ENCODE measurements at places on chromosomes 16 and 17.

DNA sequence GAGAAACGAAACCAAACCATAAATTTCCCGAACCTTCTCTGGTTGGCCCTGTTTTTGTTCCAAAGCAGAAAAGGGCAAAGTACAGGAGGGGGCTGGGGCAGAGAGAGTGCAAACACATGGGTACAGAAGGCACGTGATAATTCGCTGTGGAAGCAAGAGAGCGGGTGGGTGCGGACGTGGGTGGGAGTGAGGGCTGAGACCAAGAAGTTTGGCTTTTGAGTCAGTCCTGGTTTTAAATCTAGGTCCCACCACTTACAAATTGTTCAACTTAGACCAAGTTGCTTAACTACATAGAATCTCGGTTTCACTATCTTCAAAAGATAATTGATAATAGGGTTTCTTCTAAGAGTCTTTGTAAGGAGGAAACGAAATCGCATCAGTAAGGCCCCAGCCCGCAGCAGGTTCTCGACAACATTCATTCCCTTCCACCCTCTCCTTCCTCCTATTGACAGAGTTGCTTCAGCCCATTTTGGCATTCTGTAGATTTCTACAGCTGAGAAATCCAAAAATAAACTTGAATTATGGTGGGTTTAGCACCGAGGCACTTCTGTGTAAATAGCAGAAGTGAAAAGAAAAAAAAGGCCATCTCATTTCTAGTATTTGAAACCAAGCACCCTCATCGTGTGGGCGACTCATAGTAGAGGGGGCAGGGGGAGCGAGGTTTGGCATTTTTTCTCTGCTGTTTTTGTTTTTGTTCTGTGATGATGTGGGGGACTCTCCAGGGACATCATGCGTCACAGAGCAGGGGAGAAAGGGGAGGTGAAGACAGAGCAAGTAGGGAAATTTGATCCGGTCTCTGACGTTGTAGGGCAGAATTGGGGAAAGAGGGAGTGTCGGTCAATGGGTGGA is 33.6 kb upstream of the CCR7 start:
- DNase-seq, result peak; percentile 54

GRCh38 chr17:49018116-49018612 is 21.0 kb downstream of the IGF2BP1 start:
- no peak for DNase-seq

- DNase-seq, result peak; percentile 66
Observed at GRCh38 chr17:38871247-38872015, 1.6 kb downstream of the LASP1 start.

DNA sequence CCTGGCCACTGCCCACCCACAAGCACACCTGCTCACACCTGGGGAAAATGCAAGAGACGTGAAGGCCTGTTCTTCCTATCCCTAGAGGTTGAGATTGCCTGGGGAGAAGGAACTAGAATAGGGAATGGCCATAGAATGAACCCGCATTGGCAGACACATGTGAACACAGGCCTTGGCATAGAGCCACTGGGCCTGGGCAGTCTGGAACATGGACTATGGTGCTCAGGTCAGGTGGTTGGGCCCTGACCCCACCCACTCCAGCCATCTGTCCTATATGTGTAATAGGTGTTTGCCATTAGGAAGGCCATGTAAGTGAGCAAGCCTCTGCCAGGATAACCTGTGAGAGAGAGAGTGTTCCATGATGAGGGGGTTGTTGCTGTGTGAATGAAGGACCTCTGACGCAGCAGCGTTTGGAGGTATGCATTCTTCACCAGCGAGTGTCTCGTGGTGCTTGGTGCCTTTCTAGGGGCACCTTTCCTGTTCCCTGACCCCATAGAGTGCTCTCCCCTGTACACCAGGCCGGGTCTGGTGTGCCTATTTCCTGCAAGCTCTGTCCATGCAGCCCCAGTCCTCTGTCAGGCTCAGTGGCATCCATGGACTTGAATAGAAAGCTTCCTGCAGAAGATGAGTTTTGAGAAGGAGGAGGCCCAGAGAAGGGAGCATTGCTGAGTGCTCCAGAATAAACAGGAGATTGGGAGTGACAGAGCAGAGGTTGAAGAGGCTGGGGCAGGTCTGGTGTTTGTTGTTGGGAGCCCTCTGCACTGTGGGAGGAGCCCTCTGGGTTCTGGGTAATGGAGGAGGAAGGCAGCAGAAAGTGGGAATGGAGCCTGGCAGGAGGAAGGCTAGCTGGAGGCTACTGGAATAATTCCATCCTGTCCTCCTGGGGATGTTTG is 15.6 kb downstream of the CTRL start:
- DNase-seq, result no peak

GRCh38 chr17:28885951-28886350 is 11.6 kb downstream of the FLOT2 start:
- no peak for DNase-seq

DNA sequence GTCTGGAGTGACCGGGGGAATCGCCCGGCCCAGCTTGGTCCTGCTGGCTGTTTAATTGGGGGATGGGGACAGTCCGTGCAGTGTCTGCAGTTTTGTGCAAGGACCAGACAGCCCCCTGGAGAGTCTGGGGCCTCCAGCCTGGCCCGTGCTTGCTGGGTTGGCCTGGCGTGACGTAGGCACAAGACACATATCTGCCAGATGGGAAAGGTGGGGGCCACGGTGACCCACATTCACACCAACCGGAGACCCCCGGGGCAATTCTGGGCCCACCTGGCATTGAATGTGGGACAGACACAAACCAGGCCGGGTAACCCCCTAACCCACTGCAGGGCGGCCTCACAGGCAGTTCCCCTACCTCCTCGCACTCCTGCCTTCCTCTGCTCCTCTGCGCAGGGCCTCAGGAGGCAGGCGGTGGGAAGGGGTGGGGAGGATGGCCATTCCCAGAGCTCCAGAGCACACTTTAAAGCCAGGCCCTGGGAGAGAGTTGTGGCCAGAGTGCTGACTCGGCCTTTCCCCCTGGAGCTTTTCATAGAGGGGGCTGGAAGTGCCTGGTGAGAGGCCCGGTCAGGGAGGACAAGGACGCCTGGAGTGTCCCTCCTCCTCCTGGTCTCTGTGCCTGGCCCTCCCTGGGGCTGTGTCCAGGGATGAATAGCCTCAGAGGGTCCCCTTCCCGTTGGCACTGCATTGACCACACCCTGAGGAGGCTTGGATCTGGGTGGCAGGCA is 1.5 kb downstream of the MRC2 start:
- no peak for DNase-seq

DNA sequence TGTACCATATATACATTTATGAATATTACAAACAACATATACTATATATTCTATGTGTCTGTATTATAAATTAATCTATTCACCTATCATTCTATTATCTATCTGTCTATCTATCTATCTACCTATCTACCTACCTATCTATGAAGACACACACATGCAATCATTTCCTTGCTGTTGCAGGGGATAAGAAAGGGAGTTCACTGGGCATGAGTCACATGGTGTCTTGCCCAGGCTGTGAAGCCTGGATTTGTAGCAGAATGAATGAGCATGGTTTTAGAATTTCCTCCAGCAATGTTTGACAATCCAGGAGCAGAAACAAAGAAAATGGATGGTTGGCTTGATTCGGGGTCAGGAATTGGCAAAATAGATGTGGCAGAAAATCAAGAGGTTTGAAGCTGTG is 23.2 kb upstream of the FAM20A start:
- DNase-seq, result no peak

- DNase-seq, result no peak
Observed at GRCh38 chr16:79090966-79091365, 509.6 kb downstream of the MAF start.

DNA sequence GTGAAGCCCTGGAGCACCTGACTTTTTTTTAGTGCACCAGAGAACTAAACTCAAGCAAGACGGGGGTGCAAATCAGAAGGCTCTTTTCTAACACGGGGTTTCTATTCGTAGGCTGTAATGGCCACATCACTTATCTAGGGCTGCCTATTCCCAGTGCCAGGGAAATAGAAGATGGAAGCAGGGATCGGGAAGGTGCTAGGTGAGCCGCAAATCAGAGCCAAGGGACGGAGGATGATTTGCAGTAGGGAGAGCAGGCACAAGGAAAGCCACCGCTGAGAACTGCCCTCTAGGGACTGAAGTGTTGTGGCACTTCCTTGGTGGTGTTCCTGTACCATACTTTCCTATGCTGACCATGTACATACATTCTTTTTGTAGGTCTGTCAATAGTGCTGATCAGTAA is 7.8 kb upstream of the SLC46A1 start:
- DNase-seq, result no peak

DNA sequence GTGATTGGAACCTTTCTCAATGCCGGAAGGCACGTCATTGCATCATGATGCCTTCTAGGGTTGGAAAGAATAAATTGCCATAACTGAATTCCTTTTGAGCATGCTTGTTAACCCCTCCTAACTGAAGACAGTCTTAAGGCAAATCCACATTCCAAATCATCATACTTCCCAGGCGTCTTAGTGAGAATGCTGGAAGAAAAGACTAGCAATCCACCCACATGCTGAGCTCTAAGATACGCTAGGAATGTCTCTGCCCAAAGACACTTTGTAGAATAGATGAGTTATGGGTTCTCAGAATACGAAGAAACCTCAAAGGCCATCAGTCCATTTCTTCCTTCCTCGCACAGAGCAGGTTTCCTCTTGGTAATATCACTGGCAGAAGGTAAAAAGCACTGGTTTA is 486.5 kb downstream of the HS3ST4 start:
- no peak for DNase-seq

GRCh38 chr16:68470461-68471150 is 22.3 kb upstream of the SMPD3 start:
- no peak for DNase-seq

DNA sequence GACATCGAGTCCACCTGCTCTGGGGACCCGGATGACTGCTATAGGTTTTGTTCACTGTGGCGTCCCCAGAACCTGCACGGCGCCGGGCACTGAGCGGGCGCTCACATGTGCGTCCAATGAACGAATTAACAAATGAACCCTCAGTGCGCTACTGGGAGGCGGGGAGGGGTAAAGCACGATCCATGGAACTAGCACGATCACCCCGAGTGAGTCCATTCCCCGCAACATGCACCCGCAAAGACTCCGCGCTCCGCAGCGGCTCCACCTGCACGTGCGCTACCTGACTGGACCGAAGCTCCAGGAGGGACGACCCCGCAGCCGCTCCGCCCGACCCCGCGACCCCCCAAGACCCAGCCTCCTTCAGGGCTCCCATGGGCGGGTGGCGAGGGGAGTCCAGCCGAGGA is 491 bp downstream of the TRAP1 start:
- peak; percentile 5 for DNase-seq

GRCh38 chr17:47956791-47957590 is 692 bp downstream of the PRR15L start:
- no peak for DNase-seq

DNA sequence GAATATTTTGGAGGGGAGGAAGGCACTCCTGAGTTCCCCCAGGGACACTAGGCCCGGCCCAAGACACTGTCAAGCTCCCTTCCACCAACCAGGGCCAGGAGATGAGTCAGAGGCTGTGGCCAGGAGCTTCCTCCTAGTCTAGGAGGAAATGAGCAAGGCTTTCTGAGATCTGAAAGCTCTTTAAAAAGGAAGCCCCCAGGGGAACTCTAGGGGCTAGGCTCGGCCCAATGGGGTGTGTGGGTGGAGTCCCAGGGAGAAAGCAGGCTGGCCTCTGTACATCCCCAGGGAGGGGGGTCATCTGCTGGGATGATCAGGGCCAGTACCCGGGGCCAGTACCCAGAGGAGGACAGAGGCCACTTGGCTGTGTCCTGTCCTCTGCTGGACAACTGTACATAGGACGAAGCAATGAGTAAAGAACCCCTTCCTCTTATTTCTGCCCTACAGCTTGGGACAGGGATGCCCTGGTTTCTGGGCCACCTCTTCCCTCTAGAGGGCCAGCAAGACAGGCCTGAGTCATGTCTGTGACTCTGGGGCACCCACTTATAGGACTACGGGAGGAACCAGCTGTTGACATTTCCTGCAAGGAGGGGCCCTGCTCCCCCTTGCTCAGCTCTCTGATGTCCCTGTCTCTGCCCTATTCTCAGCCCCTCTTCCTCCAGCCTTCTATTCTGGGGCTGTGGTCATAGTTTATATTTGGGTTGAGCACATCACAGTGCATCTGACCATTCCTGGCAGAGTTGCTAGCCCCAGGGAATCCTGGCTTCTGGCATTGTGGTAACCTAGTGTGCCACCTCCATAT is 2.7 kb downstream of the FHOD1 start:
- DNase-seq, result peak; percentile 49

DNA sequence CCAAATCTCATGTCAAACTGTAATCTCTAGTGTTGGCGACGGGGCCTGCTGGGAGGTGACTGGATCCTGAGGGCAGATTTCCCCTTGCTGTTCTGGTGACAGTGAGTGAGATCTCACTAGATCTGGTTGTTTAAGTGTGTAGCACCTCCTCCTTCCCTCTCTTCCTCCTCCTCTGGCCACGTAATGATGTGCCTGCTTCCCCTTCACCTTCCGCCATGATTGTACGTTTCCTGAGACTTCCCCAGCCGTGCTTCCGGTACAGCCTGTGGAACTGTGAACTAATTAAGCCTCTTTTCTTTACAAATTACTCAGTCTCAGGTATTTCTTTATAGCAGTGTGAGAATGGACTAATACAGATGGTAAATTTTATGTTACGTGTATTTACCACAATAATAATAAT is 49.2 kb downstream of the METTL16 start:
- no peak for DNase-seq

GRCh38 chr16:49886554-49887094 is 30.7 kb upstream of the ZNF423 start:
- no peak for DNase-seq

- DNase-seq, result no peak
Observed at GRCh38 chr17:3812284-3812683, 11.3 kb upstream of the ITGAE start.

DNA sequence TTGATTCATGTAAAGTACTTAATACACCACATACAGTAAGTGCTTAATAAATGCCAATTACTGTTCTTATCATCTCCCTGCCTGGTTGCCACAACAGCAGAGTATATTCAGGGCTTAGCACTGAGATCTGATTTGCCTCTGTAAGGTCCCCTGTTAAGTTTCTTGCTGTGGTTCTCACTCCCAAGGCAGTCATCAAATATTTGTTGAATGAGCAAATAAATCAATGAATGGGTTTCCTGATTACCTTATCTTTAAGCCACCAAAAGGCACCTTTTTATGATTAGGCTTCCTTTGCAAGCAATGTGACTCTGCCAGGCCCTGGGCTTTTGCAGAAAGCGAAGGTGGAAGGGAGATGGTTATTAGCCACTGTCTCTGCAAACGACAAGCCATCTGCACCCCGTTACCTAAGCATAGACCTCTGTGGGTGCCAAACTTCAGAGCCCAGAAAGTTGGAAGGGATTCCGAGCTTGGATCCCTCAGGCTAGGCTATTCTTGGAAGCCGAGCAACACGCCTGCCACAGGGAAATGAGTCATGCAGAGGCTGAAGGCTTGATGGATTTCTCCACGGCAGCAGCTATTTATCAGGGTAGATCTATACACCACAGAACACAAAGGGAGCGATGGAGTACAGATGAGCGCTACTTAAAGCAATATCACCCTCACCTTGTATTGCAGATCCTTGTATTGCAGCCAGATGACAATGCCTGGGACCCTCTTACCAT is 102.0 kb downstream of the GRIN2A start:
- no peak for DNase-seq

DNA sequence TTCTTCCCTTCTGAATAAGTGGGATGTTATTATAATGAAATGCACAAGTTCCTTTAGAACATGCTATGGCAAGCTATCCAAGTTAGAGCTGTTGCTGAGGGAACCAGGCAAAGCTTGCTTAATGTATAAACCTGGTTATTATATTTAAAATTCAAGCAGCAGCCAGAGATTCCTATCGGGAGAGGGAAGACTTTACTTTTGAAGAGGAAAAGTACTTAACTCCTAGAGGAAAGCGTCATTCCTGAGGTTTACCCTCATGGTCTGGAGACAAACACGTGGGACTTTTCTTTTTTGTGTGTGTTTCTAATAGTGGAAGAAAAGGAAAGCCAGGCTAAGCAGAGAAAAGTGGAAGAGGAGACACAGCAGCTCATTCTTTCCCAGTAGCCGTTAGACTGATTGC is 39.9 kb upstream of the MYH10 start:
- no peak for DNase-seq

All from activated CD4-positive, CD25-positive, alpha-beta regulatory T cell treated with anti-CD3 and anti-CD28 coated beads, Interleukin-2, amount 50 U/mL, for 16 hours (primary cell).